ENCODE measurements at places on chromosomes 13 and 19.

DNA sequence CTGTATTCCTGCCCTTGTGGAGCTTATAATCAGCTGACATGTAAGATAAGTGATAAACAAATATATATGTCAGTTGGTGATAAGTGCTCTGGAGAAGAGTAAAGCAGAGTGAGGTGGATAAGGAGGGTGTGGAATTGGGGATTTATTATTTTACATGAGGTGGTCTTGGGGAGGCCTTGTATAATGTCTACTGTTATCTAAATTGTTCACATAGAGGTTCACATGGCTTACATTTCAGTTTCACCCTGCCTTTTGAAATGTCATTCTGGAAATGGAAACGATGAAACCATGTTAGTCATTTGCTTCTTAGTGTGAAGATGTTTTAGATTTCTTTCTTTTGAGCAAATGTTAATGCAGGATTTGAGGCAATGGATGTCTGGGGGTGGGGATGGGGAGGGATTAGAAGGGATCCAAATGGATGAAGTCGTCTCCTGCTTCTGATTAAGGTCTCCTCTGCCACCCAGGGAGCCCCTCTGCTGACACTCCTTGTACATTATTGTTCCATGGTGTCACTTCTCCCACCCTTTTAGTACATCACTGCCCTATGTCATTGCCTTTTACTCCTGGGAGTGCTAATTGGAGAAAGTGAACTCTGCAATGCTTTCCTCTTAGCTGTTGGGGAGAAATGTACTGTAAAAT is 14.0 kb downstream of the B3GLCT start:
- DNase-seq = no peak

DNA sequence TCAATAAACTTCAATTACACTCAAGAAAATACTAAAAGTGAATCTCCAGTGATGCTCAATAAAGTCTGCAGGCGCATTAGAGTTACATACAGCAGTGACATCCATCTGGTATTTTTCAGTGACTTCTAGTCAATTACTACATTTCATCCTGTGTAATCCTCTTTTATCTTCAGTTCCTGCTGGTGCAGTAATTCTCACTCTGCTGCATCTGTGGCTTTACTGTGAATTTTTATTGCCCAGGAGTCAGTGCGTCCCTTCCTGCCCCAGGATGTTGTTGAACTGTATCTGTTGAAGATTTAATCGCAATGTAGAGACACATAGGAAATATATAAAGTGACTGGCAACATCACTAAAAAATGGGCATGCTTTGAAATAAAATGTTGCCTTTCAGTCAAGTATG is 196.3 kb upstream of the TMTC4 start:
- no peak for DNase-seq

DNA sequence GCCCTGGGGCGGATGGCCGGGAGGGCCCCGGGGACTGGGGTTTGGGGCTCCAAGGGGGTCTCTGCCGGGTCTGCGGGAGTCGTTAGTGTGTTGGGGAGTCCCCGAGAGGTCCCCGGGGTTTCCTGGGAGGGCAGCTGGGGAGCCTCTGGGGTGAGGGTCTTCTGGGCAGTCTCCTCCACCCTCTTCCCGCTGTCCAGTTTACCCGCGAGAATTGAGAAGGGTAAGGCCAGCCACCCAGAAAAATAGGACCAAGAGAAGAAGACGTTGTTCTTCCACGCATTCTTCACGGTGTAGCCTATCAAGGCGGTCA is 1.0 kb upstream of the ETFB start:
- no peak for DNase-seq

GRCh38 chr19:23771316-23771715 is 12.6 kb upstream of the ZNF681 start:
- DNase-seq = no peak

GRCh38 chr13:20832861-20833260 is 59.1 kb upstream of the EEF1AKMT1 start:
- no peak for DNase-seq

DNA sequence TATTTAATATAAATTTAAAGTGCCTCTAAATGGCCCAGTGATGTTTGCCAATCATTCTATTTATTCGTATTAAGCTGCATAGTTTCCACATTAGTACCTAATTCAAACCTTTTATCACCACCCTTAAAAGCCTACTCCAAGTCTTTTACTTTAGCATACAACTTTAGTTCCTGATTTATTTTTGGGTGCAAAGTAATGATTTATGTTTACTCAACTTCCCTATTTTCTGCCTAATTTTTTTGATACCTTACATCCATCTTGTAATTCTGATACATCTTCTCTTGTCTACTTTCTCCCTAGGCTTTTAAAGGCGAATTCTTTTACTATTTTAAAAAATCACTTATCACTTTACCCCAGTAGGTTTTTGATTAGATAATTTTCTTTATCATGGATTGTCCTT is 2651.1 kb upstream of the PCDH20 start:
- DNase-seq = no peak

GRCh38 chr19:17946965-17947784 is 14.4 kb downstream of the CCDC124 start:
- DNase-seq = no peak

- DNase-seq = no peak
These were observed 28.2 kb downstream of the ACTN4 start for GRCh38 chr19:38675611-38676010.

DNA sequence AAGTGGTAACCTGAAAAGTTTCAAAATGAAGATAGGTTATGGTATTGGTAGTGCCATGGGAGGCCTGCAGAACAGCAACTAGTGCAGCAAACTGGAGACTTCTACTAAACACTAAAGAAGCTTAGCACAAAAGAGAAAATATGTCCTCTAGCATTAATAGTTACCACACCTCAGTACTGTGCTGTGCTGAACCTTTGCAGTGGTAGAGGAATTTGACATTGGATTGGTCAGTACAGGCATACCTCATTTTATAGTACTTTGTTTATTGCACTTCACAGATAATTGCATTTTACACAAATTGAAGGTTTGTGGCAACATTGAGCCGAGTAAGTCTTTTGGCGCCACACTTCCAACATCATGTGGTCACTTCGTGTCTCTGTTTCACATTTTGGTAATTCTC is 40.4 kb downstream of the ZMYM2 start:
- no peak for DNase-seq

DNA sequence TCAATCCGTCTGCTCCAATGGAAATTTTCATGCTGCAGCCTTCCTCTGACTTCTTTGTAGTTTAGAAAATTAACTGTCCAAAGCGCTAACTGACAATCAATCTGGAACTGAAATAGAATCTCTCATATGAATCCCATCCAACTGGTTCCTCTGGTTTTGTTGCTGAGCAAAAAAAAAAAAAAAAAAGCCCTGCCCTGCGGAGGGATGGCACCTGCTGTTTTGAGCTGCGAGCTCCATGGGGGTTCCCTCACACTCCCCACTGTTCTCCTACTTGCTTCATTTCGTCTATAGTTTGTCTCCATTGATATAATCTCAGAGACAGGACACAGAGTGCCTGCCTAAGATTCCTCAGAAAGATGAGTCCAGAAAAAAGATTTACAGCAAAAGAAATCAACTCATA is 33.4 kb downstream of the FAAP24 start:
- no peak for DNase-seq

DNA sequence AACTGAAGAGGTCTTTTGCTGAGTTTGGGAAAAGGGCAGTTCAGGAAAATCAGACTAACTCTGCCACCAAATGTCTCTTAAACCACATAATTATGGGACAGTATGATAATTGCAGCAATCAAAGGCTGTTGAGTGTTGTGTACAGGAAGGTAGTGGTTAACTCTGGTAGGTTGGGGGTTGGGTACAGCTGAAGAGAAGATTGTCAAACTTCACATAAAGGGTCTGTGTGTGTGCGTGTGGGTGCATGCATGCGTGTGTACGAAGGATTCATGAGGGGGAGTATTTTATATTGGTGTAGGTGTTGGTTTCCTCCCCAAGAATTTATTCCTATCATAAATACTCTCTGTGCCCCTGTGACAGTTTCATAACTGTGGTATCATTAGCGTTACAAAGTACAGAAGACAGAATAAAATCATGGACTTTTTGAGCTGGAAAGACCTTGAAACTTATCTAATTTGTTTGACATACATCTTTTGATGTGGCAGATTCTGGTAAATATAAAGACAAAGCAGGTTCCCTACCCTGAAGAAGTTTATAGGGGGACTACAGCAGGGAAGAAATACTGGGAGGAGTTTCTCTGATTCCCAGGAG is 94.1 kb downstream of the PCCA start:
- DNase-seq = no peak

DNA sequence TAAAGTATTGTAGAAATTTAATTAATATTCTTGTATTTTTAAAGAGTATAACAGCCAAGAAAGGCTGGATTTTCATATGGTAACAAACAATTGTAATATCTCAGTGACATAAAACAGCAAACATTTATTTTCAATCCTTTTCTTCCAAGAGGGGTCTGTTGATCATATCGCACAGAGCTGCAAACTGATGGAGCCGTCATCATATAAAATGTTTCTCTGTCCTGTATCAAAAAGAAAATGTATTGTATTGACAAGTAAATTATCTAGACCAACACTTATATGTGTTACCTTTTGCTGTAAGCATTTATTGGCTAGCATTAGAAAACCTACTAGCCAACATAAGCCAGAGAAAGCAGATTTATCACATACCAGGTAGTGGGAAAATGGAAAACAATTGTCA is 2861.4 kb upstream of the PCDH20 start:
- DNase-seq = no peak

GRCh38 chr13:113369881-113370280 is 6.0 kb upstream of the GRTP1 start:
- no peak for DNase-seq

- no peak for DNase-seq
These were observed 8.4 kb downstream of the CLASRP start for GRCh38 chr19:45047188-45047797.

GRCh38 chr19:49119411-49120324 is at the start of gene PPFIA3:
Gene PPFIA3 (plus strand): TSS chr19:49119544. CDS start chr19:49127874, 8,330 bp downstream.
- peak; percentile 47 for DNase-seq

- DNase-seq = no peak
These were observed 6.8 kb downstream of the SHANK1 start for GRCh38 chr19:50712833-50713232.

- no peak for DNase-seq
These were observed 4.7 kb downstream of the PRR36 start for GRCh38 chr19:7869453-7869909.

DNA sequence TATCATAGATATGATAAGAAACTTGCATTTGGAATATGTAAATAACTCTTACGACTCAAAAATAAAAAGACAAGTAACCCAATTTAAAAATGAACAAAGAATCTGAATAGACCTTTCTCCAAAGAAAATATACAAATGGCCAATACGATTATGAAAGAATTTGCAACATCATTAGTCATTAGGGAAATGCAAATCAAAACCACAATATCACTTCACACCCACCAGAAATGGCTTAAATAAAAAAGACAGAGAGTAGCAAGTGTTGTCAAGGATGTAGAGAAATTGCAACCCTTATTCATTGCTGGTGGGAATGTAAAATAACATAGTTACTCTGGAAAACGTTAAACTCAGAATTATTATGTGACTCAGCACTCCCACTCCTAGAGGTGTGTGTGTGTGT is 226.6 kb upstream of the MAB21L1 start:
- DNase-seq = peak; percentile 59

DNA sequence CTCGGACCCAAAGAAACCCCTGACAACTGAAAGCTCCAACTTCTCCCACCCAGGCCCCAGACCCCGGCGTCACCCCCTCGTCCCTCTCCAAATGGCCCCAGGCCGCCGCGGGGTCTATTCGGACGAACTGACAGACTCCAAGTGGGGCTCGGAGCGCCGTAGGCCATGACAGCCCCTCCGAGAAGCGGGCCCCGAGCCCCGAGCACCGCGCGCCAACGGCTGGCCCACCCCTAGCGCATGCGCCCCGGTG is 360 bp downstream of the DDX39A start:
- DNase-seq = no peak

DNA sequence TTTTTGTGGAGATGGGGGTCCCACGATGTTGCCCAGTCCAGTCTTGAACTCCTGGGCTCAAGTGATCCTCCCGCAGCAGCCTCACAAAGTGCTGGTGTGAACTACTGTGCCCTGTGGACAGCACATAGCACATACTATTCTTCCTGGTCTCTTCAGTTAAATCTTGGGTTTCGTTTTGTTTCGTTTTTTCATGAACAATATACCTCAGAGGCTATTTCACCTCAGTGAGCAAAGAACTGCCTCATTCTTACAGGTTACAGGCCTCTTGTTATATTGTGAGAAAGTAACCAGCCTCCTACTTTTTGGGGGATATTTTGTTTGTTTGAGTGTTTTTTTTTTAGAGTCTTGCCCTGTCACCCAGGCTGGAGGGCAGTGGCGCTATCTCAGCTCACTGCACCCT is 1.3 kb upstream of the C3 start:
- no peak for DNase-seq

DNA sequence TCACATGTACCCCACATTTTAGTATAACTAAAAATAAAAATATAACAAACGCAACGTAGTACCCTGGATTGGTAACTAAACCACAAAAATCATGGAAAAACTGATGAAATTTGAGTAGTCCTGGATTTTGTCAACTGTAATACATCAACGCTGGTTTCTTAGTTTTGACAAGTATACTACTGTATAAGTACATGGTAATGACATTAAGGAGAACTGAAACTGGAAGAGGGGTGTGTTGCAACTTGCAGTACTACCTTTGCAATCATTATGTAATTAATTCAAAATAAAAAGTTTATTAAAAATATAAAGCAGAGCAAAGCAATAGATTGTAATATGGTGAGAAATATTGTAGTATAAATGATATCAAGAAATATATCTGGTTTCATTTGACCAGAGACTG is 1158.0 kb upstream of the SPRY2 start:
- DNase-seq = no peak

- peak; percentile 26 for DNase-seq
These were observed 1.1 kb downstream of the LSM14A start for GRCh38 chr19:34173193-34173956.

- no peak for DNase-seq
These were observed 302.6 kb downstream of the COG6 start for GRCh38 chr13:39957868-39958677.

DNA sequence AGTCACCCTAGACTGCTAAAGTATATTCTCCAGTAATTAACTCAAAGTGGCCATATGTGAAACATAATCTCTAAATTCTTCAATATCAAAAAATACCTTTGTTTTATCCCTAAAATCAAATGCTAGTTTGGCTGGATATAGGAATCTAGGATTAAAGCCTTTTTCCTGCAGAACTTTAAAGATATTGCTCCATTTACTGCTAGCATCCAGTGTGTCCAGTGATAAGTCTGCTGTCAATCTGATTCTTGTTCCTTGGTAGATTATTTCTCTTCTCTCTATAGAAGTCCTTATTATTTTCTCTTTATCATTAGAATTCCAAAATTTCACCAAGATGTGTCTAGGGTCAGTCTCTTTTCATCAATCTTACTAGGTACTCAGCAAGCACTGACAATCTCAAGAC is 384.6 kb downstream of the FGF14 start:
- DNase-seq = no peak

- no peak for DNase-seq
These were observed 17.4 kb upstream of the PLPP2 start for GRCh38 chr19:308471-309205.

DNA sequence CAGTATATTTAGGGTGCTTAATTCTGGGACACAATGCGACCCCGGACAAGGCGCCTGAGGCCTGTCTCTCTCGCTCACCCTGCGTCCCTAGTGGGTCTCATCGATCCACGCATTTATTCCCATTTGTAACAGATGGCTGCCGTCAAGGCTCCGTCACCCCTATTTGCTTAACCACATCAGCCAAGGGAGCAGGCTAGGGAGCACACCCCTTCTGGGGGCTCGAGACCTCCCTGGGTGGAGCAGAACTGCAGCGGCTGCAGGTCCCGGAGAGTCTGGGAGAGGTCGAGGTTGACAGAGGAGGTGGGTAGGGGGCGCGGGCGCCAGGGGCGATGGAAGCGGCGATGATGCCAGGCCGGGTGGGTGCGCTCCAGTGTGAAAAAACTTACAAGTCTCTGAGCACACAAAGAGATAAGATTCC is 507 bp downstream of the ALG5 start:
- DNase-seq = no peak

All from fibroblast of gingiva (primary cell).